DMS 273 treated with DMSO at 0.1 percent for 48 hours (cell line): ENCODE measurements at places on chromosomes 1 and 21.
A peak's percentile ranks its signal among the peaks of the same experiment; 100 is the strongest.

DNA sequence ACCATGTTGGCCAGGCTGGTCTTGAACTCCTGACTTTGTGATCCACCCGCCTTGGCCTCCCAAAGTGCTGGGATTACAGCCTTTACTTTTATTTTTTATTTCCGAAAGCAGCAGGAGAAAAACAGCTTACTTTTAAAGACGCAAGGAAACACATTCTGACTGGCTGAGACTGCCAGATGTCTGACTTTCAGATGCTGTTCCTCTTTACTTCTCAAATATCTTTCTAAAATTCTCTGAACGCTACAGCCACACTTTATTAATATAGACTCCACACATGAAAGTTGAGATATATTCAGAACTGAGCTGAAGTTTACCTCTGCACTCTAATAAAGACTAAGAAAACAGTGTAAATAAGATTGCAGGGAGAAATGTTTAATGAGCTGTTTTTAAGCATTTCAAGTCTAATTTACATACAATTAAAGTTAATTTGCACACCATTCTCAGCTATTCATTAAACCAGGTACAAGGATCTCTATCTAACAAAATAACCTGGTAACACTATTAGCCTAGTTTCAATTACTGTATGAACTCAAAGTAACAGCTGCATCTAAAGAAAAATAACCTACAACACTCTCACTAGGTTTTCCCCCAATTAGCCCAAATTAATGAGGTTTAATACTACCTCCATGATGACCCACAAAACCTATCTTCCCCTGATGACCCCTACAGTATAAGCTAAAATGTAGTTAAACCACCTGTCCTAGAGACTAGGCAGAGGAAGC is 24.9 kb downstream of the WASF2 start:
- DNase-seq: no peak

GRCh38 chr1:2232916-2233438 is 4.9 kb downstream of the SKI start:
- no peak for DNase-seq

- no peak for DNase-seq
Observed at GRCh38 chr1:193662030-193662429, 475.6 kb upstream of the B3GALT2 start.

GRCh38 chr1:95604771-95605170 is 370.8 kb downstream of the RWDD3 start:
- no peak for DNase-seq

- DNase-seq: peak; percentile 96
Observed at GRCh38 chr1:99943223-99943794, 26.5 kb upstream of the SLC35A3 start.
